SK-N-DZ (cell line): ENCODE measurements at places on chromosomes 12 and 14.

DNA sequence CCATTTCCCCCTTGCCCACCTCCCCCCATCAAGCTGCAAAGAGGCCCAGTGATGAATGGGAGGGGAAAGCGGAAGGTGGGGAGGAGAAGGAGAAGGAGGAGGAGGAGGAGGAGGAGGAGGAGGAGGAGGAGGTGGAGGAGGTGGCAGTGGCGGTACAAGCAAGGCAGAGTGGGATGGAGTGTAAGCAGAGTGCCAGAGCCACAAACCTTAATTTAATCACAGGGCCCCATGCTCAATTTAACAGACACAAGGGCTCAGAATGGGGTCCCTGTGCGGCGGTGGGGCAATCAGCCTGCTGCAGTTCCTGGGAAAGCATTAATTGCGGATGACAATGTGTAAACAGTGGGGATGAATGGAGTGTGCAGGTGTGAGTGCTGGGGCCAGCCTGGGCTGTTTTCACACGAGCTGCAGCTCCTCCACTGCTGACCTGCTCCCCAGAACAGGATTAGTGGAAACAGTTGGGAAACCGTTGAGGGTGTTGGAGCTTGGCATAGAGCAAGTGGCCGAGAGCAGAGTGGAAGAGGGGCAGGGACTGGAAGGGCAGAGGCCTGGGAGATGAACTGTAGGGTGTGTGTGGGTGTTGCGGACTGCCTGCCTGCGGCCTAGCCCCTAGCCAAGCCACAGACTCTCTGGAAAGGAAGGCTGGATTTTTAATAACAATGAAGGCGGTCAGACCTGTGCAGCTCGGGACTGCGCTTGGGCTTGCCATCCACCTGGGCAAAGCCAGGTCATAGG is 36.4 kb upstream of the SMOC1 start:
- peak; percentile 82 for DNase-seq

- no peak for DNase-seq
Observed at GRCh38 chr14:51002406-51002999, 58.2 kb upstream of the PYGL start.

GRCh38 chr12:102172436-102172835 is 25.2 kb downstream of the PMCH start:
- DNase-seq = no peak

DNA sequence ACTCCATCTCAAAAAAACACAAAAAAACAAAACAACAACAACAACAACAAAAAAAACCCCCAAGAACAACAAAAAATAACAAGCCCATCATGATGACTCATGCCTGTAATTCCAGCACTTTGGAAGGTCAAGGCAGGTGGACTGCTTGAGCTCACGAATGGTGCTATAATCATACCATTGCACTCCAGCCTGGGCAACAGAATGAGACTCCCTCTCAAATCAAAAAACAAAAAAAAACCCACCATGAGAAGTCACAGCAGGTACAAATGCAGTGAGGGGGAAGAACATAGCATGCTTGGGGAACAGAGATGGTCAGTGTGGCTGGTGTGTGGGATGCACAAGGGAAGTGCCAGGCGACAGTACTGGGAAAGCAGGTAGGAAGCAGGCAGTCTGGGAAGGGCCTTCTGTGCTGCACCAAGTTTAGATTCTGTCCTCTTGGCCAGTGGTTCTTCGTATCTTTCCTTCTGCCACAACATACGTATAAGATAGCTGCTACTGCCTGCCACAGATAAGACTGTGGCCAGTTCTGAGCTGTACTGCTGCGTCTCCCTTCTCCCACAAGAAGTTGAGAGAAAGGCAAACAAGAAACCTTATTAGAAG is 28.0 kb downstream of the ATG14 start:
- no peak for DNase-seq

- no peak for DNase-seq
Observed at GRCh38 chr14:65077318-65077717, 25.0 kb downstream of the MAX start.

DNA sequence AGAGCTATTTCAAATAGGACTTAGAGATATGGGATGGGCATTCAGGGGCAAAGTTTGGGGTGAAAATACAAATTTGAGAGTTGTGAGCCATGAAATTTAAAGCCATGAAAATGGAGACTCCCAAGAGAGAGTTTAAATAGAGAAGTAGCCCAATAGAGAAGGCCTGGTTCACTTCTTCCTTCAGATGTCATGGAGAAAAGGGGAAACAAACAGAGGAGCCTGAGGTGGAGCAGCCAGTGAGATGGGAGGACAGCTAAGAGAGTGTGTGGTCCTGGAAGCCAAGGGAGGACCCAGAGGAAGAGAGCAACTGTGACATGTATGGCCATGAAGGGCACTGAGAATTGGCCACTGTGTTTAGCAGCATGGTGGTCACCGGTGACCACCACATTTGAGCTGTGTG is 12.3 kb upstream of the DYNLL1 start:
- no peak for DNase-seq

DNA sequence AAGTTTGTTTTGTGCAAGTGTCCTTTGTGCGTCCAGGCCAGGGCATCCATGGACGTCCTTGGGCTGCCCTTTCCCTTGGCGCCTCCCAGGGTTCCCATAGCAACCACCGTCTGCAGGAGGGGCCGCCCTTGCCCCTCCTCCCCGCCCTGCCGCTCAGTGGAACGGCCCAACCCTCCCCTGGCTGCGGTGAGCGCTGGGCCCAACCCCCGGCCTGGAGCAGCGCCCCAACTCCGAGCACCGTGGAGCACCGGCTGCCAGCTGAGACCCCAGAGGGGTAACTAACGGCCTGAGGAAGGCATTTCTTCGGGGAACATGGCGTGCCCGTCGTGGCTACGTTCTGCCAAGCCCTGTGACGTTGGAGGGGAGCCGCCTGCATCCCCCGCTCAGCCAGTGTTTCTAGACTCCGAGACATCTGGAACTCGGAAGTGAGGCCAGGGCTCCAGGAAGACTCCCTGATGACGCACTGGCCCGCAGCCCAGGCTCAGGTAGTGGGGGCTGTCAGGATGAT is 5.3 kb upstream of the ACACB start:
- DNase-seq = peak; percentile 57

- no peak for DNase-seq
Observed at GRCh38 chr12:2605301-2605700, 189.5 kb upstream of the FKBP4 start.
